Panc1 (cell line): ENCODE measurements at places on chromosomes 3 and 15. TPM values are rescaled to one million over a fixed set of nuclear protein-coding genes. Genes with fewer than 3 reads are reported as not detected.

The CPLX3 gene
- total RNA-seq: not detected

The FMN1 gene
- total RNA-seq: 3.9 TPM

The LEKR1 gene
- total RNA-seq: not detected

DNA sequence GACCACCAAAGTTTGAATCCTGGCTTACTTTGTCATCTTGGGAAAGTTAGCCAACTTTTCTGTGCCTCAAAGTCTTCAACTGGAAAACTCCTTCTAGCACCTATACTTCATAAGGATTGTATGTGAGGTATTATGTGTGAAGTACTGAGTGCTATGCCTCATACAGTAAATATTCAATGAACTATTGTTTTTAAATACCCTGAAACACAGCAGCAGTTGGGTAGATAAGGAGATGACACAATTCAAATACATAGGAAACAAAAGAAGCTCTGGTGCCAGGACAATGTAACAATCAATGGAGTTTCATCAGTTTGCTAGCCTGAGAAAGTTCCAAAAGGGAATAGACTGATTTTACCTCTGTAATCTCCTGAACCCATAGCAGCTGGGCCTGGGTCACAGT lies 43.3 kb downstream of the TUBGCP4 start:
- no peaks in the 10 kb centered on the region for H3K27me3 ChIP-seq
- H3K4me1 ChIP-seq: no peaks in the 10 kb centered on the region
- no peak overlapping the region for H3K4me3 ChIP-seq
- H3K36me3 ChIP-seq: peaks cover 26% of the 10 kb centered on the region
- no peak for DNase-seq

GRCh38 chr15:57667171-57667849 lies 39.2 kb upstream of the POLR2M start:
- no peak overlapping the region for H3K27ac ChIP-seq
- H3K27me3 ChIP-seq: peaks cover 11% of the 10 kb centered on the region
- DNase-seq: no peak
- no peaks in the 10 kb centered on the region for H3K36me3 ChIP-seq
